ENCODE measurements at places on chromosomes 5 and 9.

DNA sequence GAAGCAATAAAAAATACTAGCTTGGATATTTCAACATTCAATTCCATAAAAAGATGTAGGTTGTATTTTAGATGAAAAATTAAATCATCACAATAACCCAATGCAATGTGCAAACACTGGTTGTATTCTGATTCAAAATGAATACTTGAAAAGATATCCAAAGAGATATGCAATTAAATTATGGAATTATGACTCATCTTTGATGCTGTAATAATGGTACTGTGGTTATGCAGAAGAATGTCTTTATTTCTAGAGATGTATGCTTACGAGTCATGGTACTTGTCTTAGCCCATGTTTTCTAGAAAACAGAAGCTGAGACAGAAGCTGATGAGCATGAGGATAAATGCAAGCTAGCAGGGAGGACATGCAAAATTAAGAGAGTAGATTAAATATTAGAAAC is 1941.4 kb upstream of the NUDT12 start:
- no peak for DNase-seq

DNA sequence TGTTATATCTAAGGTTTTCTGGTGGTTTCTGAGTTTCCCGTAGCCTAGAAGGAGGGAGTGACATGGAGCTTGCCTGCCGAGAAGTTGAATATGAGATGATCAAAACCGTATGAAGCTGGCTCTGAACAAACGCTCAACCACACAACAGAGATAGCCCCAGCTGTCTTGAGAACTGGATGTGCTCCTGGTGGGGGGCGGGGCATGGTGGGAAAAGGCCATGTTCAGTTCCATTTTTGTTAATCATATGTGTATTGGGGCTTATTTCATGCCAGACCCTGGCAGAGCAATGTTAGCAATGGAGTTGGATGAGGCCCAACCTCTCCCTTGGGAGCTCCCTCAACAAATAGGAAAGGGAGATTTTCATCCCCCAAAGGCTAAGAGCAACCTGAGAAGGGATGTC is 4.8 kb downstream of the CCL19 start:
- DNase-seq = no peak

DNA sequence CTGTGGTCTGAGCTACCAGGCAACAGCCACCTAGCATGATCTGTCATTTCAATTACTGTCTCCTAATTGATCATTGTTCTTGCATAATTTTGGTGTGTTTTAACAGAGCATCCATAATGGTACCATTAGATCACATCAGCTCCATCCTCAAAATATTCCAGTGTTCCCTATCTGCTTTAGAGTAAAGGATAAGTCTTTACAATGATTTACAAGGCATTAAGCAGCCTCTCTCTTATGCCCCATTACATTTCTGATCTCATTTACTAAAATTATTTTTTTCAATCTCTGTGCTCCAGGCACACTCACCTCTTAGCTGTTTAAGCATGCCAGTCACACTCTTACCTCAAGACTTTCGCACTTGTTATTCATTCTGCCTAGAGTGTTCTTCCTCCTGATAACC is 389.9 kb upstream of the PTPRD start:
- no peak for DNase-seq

DNA sequence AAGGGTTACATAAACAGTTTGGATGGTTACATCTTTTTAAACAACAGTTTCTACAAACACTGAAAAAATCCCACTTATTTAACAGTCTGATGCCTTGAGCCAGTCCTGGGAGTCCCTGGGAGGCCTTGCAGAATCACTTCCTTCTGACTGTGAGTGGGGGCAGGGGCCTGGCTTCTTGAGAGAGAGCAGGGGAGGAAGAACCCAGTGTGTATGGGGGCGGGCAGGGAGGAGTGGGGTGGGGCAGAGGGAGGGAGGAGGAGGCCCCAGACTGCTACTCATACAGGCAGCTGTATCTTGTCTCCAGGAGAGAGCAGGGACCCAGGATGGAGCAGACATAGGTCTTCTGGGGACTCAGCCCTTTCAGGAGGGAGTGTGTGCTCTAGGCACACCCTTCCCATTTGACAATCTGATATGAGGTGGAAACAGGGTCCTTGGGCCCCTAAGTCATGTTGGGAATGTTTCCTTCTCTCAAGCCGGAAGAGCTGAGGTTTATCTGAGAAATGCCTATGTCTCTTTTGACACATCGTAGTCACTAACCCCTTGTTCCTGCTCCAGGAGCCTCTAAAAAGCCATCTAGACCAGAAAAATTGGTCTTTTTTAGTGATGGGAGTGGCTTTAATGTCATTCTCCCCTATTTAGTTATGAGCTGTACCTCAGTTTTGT is 52.8 kb downstream of the IRF1 start:
- no peak for DNase-seq

DNA sequence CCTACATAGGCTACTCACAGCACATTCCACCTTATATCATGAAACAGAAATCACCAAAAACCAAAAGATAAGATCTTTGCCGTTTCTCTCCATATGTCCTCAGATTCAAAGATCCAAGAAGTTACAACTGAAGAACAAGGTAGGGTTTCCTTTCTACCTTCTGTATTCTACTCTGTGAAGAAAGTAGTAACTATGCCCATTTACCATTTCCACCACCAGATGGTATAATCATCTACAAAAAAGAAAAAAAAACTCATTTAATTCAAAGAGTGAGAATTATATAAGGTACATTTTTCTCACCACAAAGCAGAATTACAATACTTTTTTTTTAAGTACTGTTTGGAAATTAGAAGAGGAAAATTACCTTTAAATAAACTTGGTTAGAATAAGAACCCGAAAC is 172.6 kb upstream of the PTGER4 start:
- no peak for DNase-seq

GRCh38 chr5:59837071-59837470 is 56.5 kb downstream of the PDE4D start:
- DNase-seq = no peak

- DNase-seq = no peak
These were observed 8.3 kb upstream of the RCL1 start for GRCh38 chr9:4784403-4784802.

GRCh38 chr5:1641041-1641440 is 117.3 kb upstream of the LPCAT1 start:
- no peak for DNase-seq

- no peak for DNase-seq
These were observed 129.9 kb downstream of the TLE4 start for GRCh38 chr9:79701651-79702050.

DNA sequence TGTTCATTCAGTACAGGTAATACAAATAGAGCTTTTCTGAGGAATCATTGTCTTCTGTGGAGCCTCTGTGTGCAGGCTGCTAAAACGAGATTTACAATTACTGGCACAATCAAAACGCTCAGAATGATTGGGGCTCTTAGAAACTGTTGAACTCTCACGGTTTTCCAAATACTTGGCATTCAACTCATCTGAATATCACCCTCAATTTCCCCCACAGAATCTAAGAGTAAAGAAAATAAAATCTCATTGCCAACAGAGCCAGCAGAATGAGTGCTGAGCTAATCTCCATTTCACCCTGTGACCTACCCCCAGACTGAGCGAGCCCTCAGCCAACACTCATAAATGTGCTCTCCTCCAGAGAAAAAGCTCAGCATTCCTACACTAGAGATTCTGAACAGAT is 35.3 kb upstream of the TMED7 start:
- DNase-seq = no peak

DNA sequence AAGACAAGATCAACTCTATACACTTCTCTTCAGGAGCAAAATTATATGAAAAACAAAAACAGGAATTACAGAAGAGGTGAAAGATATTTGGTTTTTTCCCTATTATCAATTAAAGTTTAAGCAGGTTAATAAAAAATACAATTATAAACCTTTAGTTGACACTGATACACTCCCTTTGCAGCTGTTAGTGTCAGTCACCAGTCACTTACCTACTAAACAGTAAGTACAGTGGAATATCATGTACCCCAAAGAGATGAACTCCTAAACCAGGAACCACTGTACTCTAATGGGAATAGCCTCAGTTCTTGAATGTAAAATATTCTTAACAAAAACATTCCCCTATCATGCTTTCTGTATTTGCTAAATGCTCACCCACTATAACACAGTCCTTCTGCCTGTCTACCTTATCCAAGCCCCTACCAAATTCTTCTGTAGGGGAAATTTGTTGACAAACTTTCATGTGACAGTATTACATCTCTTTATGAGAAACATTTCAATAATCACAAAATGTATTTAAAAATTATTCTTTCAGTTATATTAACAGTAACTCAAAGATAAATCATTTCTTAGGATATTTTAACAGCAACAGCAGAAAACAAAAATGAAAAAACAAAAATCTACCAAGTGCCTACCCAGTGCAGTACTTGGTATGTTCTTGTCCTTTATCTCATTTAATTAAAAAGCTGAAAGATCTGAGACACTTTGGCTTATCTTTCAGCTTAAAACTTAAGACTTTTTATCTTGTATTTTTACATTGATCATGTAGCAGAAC is 212.8 kb downstream of the MLLT3 start:
- DNase-seq = no peak

DNA sequence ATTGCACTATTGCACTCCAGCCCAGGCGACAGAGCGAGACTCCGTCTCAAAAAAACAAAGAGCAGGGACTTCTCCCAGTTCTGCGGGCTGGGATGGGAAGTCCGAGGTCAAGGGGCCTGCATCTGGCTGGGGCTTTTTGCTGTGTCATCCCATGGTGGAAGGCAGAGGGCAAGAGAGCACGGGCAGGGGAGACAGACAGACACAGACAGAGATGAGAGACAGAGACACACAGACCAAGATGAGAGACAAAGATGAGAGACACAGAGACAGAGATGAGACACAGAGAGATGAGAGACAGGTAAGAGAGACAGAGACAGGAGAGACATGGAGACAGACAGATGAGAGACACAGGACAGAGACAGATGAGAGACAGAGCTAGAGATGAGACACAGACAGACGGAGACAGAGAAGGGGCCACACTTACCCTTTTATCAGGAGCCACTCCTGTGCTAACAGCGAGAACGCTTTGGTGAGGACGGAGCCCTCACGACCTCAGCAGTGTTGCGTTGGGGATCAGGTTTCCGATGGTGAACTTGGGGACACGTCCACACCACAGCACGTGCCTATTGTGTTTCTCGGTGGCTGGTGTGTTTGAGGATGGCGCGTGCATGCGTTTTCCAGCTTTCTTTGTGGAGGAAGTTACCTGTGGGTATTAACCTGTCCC is 8.9 kb upstream of the TOR4A start:
- no peak for DNase-seq

GRCh38 chr5:33824516-33825195 is 67.1 kb downstream of the ADAMTS12 start:
- no peak for DNase-seq

DNA sequence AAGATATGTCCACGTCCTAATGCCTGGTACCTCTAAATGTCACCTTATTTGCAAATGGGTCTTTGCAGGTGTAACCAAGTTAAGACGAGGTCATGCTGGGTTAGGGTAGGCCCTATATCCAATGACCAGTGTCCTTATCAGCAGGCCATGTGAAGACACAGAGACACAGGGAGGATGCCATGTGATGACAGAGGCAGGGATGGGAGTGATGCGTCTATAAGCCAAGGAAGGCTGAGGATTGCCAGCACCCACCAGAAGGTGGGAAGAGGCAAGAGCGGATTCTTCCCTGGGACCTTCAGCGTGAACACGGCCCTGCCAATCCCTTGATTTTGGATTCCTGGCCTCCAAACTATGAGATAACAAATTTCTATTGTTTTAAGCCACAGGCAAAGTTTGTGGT is 123.4 kb upstream of the CXCL14 start:
- no peak for DNase-seq

GRCh38 chr5:1723476-1723875 is 76.2 kb downstream of the MRPL36 start:
- peak; percentile 8 for DNase-seq

DNA sequence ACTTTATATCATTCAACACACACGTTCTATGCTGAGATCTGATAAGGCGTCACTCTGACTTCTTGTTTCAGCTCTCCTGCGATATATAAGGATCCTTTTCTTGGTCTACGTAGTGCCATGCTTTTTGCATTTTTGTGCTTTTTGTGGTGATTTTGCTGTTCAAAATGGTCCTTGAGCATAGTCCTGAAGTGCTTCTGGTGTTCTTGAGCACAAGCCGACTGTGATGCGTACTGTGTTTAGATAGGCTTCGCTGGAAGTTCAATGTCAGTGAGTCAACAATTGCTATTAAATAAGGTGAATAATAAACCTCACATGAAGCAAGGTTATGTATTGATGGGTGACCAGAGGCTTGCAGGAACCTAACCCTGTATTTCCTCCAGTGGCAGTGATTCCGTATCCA is 46.8 kb downstream of the ACO1 start:
- DNase-seq = no peak

- DNase-seq = no peak
These were observed 2.3 kb upstream of the TOR4A start for GRCh38 chr9:137275203-137275587.

- no peak for DNase-seq
These were observed 173.2 kb downstream of the RGS3 start for GRCh38 chr9:113636693-113637092.

- no peak for DNase-seq
These were observed 213.4 kb upstream of the ELL2 start for GRCh38 chr5:96175090-96175489.

- DNase-seq = no peak
These were observed 212.6 kb upstream of the TARS1 start for GRCh38 chr5:33228149-33228548.

- DNase-seq = no peak
These were observed 1821.0 kb downstream of the EFNA5 start for GRCh38 chr5:105849701-105850100.

GRCh38 chr9:4833781-4834560 is 41.2 kb downstream of the RCL1 start:
- no peak for DNase-seq

DNA sequence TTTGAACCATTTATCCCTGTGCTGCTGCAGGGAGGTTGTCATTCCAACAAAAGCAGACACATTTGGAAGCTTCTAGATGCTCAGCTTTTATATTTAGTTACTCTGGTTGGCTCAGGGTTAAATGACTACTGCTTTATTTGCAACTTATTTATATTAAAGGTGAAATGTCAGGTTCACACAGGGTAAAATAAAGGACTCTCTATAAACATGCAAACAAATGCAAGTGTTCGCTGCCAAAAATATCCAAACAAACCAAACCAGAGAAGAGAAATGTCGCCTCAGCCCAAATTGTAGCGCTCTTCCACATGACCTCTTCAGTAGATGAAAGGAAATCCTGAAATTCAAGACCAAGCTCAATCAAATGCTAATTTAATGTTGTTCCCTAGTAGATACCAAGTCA is 57.0 kb upstream of the LIFR start:
- no peak for DNase-seq

GRCh38 chr9:27212621-27213020 is 84.3 kb downstream of the EQTN start:
- no peak for DNase-seq

- DNase-seq = no peak
These were observed 105.9 kb downstream of the MRPS27 start for GRCh38 chr5:72214168-72214567.

- DNase-seq = no peak
These were observed 466.0 kb upstream of the ARRDC3 start for GRCh38 chr5:91849069-91849468.

DNA sequence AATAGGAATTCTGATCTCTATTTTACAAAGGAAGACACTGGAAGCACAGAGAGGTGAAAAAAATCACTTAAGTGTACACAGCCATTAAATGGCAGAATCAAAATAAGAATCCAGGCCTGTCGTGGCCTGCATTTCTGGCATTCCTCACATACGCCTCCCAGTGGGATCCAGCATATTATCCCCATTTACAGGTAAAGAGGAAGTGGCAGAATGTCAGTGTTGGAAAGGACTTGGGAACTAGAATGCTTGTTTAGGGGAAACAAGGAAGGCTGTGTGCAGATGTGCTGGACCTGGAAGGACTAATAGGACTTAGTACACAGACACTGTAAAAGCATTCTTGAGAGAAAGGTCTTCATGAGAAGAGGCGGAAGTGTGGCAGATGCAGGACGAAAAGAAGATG is 241.8 kb downstream of the TRIM32 start:
- no peak for DNase-seq

All from liver (tissue), 10 donors.